ENCODE measurements at places on chromosomes 16 and 17.

- no peak for DNase-seq
Observed at GRCh38 chr17:71304498-71305158, 816.2 kb upstream of the SOX9 start.

GRCh38 chr17:79970576-79971068 lies 65.0 kb downstream of the TBC1D16 start:
- peak; percentile 62 for DNase-seq

GRCh38 chr16:31354394-31355291 lies at the start of gene ITGAX:
Gene ITGAX, plus strand, starts transcription at chr16:31355176. Its CDS starts 79 bp downstream, at chr16:31355255.
- DNase-seq: peak; percentile 68

DNA sequence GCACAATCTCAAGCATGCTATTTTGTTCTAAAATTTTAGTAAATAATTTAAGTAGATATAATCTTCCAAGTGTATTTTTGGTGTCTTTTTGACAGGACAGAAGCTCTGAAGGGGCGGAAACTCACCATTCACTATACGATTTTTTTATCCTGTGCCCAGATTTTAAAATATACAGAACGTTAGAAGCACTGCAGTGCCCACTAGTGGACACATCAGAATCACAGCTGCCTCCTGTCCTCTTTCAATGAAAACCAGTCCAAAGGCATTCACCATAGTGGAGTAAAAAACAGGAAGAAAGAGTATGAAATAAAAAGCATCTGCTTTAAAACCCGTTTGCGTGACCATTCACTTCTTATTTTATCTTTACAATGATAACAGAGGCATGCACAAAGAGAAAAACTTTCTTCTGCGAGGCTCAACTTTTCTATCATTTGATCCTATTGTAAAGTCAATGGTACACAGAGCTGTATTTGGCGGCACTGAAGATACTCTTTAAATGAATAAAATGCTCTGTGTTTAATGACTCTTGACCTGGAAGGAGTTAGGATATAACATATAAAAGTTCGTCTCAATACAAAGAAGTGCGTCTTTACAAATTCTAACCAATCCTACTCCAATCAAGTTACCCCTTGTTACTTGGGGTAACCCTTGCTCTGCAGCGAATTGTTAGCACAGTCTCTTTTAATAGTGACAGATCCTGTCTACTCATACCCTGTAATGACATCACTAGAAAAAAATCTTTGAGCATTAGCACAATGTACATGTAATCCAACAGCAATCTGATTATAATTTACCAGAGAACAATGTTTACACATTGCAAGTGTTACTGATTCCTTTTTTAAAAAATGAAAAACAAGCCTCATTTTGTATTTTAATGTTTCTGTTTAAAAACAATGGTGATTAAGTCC lies 339.8 kb upstream of the PSMD7 start:
- no peak for DNase-seq

- DNase-seq: peak; percentile 73
Observed at GRCh38 chr17:59331929-59332748, 684 bp downstream of the YPEL2 start.

- DNase-seq: no peak
Observed at GRCh38 chr16:3095869-3096268, 3.2 kb downstream of the ZSCAN10 start.

- no peak for DNase-seq
Observed at GRCh38 chr17:72692676-72693075, 399.8 kb downstream of the SLC39A11 start.

DNA sequence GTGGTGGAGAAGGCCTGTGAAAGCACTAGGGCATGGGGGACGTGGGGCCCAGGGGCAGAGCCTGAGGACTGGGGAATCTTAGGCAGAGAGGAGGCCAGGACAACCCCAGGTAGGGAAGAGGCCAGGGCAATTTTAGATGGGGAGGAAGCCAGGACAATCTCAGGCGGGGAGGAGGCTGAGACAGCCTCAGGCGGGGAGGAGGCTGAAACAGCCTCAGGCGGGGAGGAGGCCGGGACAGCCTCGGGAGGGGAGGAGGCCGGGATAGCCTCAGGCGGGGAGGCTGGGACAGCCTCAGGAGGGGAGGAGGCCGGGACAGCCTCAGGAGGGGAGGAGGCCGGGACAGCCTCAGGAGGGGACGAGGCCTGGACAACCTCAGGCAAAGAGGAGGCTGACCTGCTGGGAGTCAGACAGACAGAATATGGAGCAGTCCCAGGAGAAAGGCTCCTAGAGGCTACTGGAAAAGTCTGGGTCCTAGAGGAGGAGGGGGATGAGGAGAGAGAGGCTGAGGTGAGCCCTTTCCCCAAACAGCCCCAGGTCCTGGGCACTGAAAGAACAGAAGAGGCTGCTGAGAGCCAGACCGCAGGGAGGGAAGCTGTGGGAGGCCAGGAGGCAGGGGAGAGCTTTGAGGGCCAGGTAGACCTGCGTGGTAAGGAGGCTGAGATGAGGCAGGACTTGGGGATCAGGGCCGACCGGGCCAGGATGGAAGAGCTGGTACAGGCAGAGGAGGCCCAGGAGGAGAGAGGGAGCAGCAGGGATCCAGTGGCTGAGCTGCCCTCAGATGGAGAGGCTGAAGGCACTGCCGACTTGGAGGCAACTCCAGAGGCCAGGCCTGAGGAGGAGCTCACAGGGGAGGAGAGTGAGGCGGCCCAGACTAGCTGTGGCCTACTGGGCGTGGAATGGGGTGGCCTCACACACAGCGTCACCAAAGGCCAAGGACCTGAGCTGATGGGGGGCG lies 1.6 kb downstream of the APOBR start:
- DNase-seq: no peak

DNA sequence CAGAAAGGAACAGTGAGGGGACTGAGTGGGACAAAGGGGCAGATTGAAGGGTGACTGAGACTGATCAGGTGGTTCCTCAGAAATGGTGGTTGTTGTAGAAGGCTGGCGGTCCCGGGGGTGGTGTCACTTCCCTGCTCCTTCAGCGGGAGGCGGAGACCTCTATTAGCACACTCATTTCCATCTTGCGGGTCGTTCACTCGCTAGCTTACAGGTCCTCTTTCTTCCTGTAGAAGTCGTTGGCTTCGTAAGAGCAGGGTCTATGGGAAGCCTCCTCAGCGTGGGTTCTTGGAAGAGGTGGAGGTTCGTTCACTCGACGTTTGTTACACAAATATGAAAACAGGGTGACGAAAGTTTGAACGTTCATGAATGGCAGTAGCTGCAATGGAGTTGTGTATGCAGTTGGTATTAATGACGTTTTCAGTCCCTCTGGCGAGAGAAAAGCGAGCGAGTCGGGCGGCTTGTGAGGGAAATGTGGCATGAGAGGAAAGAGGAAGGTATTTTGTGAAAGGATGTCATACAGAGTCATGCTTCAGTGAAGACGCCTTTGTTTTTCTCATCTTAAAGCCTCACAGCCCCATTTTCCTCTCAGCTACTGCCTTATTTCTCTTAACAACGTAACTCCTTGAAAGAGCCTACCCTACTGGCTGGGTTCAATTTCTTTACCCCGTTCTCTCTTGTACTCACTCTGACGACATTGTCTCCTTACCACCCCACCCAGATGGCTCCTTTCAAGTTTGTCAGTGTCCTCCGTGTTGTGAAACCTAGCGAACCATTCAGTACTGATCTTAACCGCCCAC lies 667 bp downstream of the EFCAB13 start:
- peak; percentile 62 for DNase-seq

- DNase-seq: no peak
Observed at GRCh38 chr17:13981881-13982280, 87.4 kb upstream of the COX10 start.

DNA sequence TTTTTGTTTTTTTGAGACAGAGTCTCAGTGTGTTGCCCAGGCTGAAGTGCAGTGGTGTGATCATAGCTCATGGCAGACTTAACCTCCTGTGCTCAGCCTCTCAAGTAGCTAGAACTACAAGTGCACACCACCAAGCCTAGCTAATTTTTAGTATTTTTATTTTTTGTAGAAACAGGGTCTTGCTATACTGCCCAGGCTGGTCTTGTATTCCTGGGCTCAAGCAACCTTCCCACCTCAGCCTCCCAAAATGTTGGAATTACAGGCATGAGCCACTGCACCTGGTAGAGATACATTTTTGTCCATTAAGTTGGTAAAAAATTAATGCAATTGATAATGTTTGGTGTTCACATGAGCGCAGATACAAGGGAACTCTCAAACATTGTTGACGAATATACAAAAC lies 22.2 kb upstream of the SRCIN1 start:
- DNase-seq: no peak

DNA sequence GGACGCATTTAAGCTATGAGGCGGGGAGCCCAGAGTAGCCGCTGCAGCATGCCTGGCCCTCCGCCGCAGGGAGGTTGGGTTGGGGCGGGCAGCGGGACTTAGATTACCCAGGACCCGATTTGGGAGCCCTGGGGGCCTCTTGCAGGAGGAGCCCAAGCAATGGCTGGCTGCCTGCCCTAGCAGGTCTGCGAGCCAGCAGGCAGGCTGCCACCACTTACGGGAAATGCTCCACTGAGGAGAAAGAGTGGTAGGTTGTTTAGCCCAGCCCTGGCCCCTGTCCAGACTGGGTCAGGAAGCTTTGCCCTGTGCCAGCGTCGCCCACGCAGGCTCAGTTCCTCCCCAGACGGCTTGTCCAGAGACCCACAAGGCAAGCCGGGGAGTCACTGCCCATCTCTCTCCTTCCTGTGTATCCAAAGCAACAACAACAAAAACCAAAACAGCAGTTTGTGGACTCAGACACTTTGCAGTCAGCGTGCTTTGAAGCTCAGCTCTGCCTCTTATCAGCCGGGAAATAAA lies 10.3 kb upstream of the TVP23A start:
- DNase-seq: peak; percentile 98

DNA sequence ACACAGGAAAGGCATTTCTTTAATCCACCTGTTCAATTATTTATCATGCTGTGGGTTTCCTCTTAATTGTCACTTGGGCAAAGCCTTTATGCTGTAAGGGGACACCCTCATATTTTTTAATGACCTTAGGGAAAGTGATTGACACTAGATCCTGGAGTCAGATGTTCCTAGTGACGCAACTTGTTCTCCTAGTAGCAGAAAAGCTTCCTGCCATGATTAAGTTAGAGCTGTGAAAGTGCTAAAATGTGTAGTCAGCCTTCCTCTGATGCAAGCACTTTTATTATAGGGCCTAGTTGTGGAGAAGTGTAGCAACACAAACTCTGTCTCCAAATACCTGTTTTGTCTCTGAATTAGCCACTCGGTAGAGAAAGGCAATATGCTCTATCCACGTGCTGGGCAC lies 12.3 kb downstream of the TMEM100 start:
- no peak for DNase-seq

GRCh38 chr17:70552230-70552981 lies 383.1 kb downstream of the KCNJ2 start:
- DNase-seq: no peak

GRCh38 chr17:43768943-43769342 lies 9.8 kb downstream of the DUSP3 start:
- no peak for DNase-seq

DNA sequence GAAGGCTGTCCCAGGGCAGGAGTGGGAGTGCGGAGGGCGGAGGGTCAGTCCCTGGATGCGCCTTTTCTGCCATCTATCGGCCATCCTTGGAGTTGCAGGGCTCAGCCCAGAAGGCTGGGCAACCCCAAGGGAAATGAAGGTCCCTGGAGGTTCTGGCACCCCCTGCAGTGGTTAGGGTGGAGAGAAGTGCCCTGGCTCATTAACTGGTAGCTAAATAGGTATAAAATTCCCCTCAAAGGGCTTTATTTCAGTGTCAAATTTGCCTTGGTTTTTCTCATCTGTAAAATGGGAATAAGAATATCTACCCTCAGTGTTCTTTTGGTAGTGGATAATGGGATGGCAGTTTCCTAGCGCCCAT lies 22.4 kb downstream of the C17orf75 start:
- peak; percentile 77 for DNase-seq

- no peak for DNase-seq
Observed at GRCh38 chr17:81217491-81217890, 5.3 kb downstream of the CEP131 start.

DNA sequence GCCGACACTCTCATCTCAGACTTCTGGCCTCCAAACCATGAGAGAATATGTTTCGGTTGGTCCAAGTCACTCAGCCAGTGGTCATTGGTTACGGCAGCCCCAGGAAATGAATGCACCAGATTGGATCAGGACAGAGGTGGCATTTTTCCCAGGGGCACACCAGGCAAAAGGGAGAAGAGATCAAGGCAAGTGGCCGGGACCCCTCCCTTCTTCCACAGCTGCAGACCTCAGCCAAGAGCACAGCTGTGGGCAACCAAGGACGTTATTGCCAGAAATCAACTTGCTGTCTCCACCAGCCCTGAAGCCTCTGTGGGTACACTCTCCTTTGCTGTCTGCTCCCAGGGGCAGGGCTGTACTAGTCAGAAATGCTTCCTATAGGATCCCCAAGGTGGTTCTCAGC lies 20.7 kb downstream of the LRRC75A start:
- no peak for DNase-seq

GRCh38 chr16:56450275-56450985 lies 702 bp downstream of the NUDT21 start:
- DNase-seq: no peak

GRCh38 chr17:47844814-47845715 lies 4.0 kb upstream of the SCRN2 start:
- no peak for DNase-seq

GRCh38 chr16:83215406-83216001 lies 588.7 kb downstream of the CDH13 start:
- DNase-seq: no peak

GRCh38 chr17:49316889-49317675 lies 45.0 kb downstream of the ZNF652 start:
- no peak for DNase-seq

DNA sequence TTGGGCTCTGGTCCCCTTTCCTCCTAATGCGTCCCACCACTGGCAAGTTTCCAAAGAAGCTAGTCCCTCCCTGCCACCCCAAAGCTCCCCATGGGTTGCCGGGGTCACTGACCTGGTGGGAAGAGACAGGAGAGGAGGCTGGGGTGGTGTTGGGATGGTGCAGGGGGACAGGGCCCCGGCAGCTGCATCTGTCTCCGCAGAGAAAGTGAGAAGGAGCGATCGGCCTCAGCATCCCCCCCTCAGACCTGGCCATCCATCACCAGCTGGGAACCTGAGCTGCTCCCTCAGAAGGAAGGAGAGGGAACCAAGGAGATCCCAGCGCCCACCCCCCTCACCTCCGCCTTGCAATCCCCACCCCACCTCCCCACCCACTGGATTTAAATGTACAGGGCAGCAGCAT lies 3.3 kb downstream of the ETV4 start:
- no peak for DNase-seq

GRCh38 chr16:81492965-81493754 lies 48.6 kb downstream of the CMIP start:
- DNase-seq: no peak

Measured in heart left ventricle (tissue), 16 donors.